H9 (cell line): ENCODE measurements at places on chromosomes 4 and X. TPM values are rescaled to one million over a fixed set of nuclear protein-coding genes. Genes with fewer than 3 reads are reported as not detected.

Gene HTN3
- not detected in 2 replicates for total RNA-seq

Gene LRP2BP
- 0.20 and 0.46 TPM in 2 replicates for total RNA-seq

Gene TMA16
- total RNA-seq = 60.1 and 61.3 TPM in 2 replicates

DNA sequence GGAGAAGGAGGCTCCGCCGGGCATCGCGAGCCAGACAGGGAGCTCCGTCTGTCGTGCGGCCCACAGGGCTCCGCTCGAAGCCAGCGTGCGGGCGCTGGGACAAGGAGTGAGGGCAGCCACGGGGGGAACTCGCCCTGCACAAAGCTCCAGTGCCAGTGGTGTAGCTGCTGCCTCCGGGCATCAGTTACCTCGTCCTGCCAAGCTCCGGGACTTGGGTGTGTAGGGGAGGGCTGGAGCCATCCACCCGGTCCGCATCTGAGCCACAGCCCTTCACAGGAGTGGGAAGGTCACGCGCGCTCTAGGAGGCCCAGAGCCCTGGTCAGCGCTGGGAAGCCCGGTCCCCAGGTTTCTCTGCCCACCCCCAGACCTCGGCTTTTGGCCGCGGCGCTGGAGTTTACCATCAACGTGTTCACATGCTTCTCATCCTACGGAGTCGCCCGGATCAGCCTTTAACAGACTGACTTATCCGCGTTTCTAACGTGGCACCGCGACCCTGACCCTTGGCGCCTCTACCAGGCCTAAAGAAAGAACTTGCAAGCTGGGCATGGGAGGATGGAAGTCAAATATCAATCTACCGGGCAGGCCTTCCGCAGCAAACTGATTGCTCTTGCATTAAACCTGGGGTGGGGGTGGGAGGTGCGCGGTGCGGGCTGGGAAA lies 8.4 kb upstream of the PRDM8 start:
- H3K27me3 ChIP-seq = peaks cover 96% of the 10 kb centered on the region
- H3K36me3 ChIP-seq = no peaks in the 10 kb centered on the region
- H3K4me3 ChIP-seq = no peak overlapping the region
- no peak for DNase-seq
- H3K4me1 ChIP-seq = 0 out of 2 replicates have a peak, but pooled peaks cover 3% of the 10 kb centered on the region

- no peak within 1 kb of the TSS for H3K27ac ChIP-seq
- H3K4me1 ChIP-seq = no peaks in the 10 kb centered on the region
- peak; percentile 87 for DNase-seq
- peaks cover 26% of the 10 kb centered on the region for H3K36me3 ChIP-seq
Observed at GRCh38 chrX:102515975-102516941, at the start of gene TMSB15A. TMSB15A (minus strand) TSS chrX:102516739.

GRCh38 chrX:112849016-112849415 lies 8.4 kb upstream of the AMOT start:
- H3K4me1 ChIP-seq = peaks cover 4% of the 10 kb centered on the region; the same call in 1 of the 2 replicates
- no peak overlapping the region for H3K4me3 ChIP-seq
- peaks cover 4% of the 10 kb centered on the region; the same call in 1 of the 2 replicates for H3K36me3 ChIP-seq
- DNase-seq = no peak
- H3K27ac ChIP-seq = no peak overlapping the region
